ENCODE measurements at places on chromosomes 5 and 9. TPM values are rescaled to one million over a fixed set of nuclear protein-coding genes. Genes with fewer than 3 reads are reported as not detected.

GRCh38 chr5:176628406-176629228 is 1.7 kb downstream of the SNCB start:
- no peak for DNase-seq

- DNase-seq = peak; percentile 34
Measured at GRCh38 chr5:140823475-140823874, 2.1 kb downstream of the PCDHA5 start.

- DNase-seq = no peak
Measured at GRCh38 chr9:108615152-108615551, 240.6 kb downstream of the ACTL7B start.

DNA sequence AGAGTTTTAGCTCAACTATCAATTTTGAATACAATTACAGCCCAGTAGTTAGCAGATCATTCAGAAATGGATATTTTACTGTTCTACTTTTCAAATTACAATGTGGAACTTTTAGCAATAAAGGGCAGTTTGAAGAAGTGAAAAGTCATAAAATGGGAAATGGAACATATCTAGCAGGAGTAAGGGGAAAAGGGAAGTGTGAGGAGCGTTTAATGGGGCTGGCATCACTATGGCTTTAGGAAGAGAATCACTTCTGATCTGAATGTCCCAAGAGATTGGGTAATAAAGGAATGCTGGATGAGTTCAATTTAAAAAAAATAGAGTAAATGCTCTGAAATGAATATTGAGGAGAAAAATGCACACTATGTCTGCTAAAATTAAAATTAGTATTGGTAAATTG is 77.4 kb downstream of the ATPSCKMT start:
- no peak for DNase-seq

Gene CAMK4
- 0.16 TPM for total RNA-seq

All from Right ventricle myocardium superior (tissue), 1 donor.